Activated naive CD4-positive, alpha-beta T cell treated with anti-CD3 and anti-CD28 coated beads, Interleukin-2, amount 50 U/mL, for 72 hours (primary cell): ENCODE measurements at places on chromosomes 12 and 14.
A peak's percentile ranks its signal among the peaks of the same experiment; 100 is the strongest.

GRCh38 chr14:71317385-71318096, 410.3 kb downstream of the PCNX1 start:
- DNase-seq = no peak

DNA sequence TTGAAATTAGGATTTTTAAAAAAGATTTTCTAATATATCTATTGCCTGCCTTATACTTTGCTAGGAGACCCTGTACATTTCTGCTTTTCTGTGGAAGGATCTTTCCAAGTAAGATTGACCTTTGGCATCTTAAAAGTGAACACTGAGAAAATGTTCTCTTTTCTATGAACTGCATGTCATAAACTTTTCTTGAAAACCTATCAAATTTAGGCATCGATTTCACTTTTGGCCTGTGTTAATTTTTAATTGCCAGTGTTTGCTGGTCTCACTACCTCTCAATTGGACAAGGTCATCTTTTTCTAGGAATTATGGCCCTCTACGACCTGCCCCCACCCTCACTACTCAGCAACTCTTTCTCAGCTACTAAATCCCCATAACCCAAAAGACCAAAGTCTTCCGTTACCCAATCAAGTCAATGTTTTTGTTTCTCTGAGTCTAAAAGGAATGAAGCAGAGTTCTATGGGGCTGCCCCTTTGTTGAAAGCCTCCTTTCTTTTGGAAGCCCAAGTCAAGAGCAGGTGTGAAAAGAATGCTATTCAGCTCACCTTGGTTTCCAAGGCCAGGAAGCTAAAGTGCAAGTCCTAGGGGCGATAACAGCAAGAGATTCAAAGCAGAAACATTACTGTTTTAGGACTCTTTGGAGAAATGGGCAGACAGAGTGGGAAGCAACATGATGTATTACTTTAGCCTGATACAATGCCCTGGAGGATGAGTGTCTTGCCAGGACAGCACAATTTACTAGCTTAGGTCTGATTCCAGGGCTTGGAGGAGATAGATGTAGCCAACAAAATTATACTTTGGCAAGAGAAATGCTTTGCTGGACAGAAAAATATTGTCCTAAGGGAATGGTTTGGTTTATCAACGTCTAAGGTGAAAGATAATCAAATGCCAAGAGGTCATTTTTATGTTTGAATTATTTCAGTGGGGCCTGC, 55.0 kb downstream of the IGF1 start:
- no peak for DNase-seq

GRCh38 chr14:104096751-104097700, 11.5 kb downstream of the ASPG start:
- DNase-seq = no peak

DNA sequence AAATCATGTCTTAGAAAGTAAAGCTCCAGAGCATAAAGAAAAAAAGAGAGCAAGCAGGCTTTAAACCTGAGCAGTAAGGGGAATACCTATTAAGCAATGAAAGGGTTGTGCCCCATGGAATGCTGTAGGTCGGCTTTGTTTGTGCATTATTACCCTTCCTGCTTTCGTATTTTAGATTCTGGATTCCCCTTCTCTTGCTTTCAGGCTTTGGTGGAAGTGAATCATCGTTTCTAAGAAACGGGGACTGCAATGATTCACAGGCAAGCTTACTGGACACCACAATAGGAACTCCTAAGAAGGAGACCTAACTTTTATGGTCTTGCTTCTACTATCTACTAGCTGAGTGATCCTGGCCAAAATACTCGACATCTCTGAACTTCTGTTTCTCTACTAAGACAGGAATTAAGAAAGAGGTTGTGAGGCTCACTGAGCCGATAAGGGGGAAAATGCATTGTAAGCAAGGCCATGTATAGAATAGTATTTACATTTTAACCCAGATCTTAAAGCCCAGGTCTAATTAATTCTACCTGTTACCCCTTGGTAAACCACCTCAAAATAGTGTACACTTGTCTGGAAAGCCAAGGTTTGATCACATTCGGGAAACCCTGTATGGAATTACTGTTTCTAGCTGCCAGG, 1.2 kb upstream of the BMAL2 start:
- peak; percentile 24 for DNase-seq

DNA sequence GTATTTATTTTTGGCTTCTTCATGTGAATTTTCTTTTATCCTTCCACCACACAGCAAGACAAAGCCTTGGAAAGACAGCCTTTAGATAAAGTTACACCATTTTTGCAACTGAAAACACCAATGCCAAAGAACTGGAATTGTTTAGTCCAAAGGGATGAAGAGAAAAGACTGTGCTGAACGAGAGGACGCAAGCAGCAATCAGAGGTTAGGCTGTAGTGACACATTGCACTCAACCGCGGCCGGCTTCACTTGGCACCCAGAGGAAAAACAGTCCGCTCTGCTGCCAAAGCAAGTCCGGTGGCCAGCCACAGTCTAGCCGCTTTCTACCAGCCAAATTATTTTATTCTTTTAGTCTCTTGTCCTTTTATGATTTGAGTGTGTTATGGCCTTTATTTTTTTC, 49.1 kb upstream of the KCNJ8 start:
- no peak for DNase-seq
